T-helper 2 cell (primary cell): ENCODE measurements at places on chromosomes 7 and 10.

GRCh38 chr7:109579901-109580300 is 1010.2 kb downstream of the DNAJB9 start:
- DNase-seq = no peak

- DNase-seq = no peak
Measured at GRCh38 chr7:127890726-127891125, 140.5 kb downstream of the LRRC4 start.

GRCh38 chr7:155517969-155518368 is 28.4 kb downstream of the CNPY1 start:
- DNase-seq = no peak

GRCh38 chr7:43764807-43765491 is 6.5 kb downstream of the BLVRA start:
- no peak for DNase-seq

- no peak for DNase-seq
Measured at GRCh38 chr7:131021460-131021859, 287.5 kb upstream of the KLF14 start.

DNA sequence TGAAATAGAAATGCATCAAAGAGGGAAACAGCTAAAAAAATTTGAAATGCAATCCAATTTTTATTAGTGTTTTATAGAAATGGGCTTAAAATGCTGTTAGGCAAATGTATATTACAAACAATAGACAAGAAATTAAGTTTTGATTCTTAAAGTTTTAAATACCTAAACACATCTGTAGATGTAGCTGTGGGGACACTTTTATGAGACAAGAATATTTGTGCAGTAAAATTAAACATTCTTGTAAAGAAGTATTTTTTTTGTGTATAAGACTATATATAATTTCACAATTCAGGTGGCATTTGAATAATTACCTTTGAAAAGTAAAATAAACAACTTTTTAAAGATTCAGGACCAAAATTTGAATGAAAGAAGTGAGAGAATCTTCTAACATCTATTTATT is 1015.9 kb downstream of the REEP3 start:
- no peak for DNase-seq

- DNase-seq = no peak
Measured at GRCh38 chr7:157165987-157166386, 27.3 kb downstream of the UBE3C start.

GRCh38 chr7:131625817-131626372 is 69.5 kb upstream of the PODXL start:
- no peak for DNase-seq

- DNase-seq = no peak
Measured at GRCh38 chr7:29890251-29890650, 83.9 kb downstream of the WIPF3 start.

DNA sequence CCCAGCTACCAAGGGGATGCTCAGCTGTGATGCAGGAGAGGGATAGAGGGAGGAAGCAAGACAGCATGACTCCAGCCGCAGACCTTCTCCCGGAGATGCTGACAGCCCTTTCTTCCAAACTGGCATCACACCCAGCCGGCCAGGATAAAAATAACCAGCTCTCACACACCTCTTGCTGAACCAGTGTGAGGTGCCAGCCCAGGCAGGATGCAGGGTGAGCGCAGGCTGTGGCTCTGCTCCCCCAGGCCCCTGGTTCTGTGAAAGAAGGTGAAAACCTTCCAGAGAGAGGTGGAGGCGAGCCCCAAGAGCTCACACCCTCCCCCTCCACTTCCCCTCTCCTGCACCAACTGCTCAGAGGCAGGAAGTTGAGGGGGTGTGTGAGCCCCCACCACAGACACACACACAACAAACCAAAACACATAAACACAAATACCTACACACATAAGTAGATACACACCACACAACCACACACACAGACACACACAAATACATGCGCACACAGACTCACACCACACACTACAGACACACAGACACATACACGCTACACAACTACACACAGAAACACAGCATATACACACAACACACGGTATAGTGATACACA is 4.0 kb downstream of the GPR15LG start:
- DNase-seq = no peak

GRCh38 chr10:79418274-79418673 is 27.1 kb downstream of the ZCCHC24 start:
- DNase-seq = no peak

GRCh38 chr7:158409120-158409519 is 178.5 kb downstream of the PTPRN2 start:
- DNase-seq = no peak
